Calu3 (cell line): ENCODE measurements at places on chromosomes 7 and 10. TPM values are rescaled to one million over a fixed set of nuclear protein-coding genes. Genes with fewer than 3 reads are reported as not detected.

GRCh38 chr10:71629131-71629530, 90.4 kb downstream of the C10orf105 start:
- no peak overlapping the region for H3K27ac ChIP-seq
- DNase-seq = no peak
- no peak overlapping the region for H3K4me3 ChIP-seq
- H3K4me1 ChIP-seq = no peaks in the 10 kb centered on the region
- H3K27me3 ChIP-seq = peaks cover 68% of the 10 kb centered on the region

GRCh38 chr7:89053130-89053529, 257.6 kb upstream of the TEX47 start:
- no peaks in the 10 kb centered on the region for H3K4me1 ChIP-seq
- H3K36me3 ChIP-seq = no peaks in the 10 kb centered on the region
- no peak overlapping the region for H3K27ac ChIP-seq
- no peaks in the 10 kb centered on the region for H3K27me3 ChIP-seq
- H3K4me3 ChIP-seq = no peak overlapping the region

GRCh38 chr7:39637400-39637799, 14.0 kb downstream of the RALA start:
- H3K36me3 ChIP-seq = peaks cover 6% of the 10 kb centered on the region
- H3K4me1 ChIP-seq = peaks cover 29% of the 10 kb centered on the region
- H3K27me3 ChIP-seq = no peaks in the 10 kb centered on the region
- H3K4me3 ChIP-seq = no peak overlapping the region

GRCh38 chr10:96973809-96974747, 142.0 kb downstream of the LCOR start:
- H3K36me3 ChIP-seq = peaks cover 2% of the 10 kb centered on the region
- DNase-seq = no peak
- H3K27me3 ChIP-seq = no peaks in the 10 kb centered on the region

DNA sequence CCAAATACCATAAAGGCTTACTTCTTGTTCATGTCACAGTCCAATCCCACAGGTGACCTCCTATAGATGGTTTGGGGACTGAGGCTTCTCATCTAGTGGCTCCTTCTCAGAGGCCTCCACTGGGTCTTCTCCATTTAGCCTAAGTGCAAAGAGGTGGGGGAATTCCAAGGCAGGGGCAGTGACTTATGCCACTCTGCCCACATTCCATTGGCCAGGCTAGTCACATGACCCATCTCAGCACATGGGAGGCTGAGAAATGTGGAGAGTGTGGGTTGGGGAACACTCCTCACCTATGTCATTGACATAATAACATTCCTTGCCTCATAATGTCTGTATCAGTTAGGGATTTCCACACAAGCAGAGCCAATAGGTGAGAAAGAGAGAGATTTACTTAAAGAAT, 104.3 kb upstream of the PLXNA4 start:
- peaks cover 83% of the 10 kb centered on the region for H3K27me3 ChIP-seq
- H3K4me1 ChIP-seq = no peaks in the 10 kb centered on the region
- H3K27ac ChIP-seq = no peak overlapping the region
- DNase-seq = no peak
- H3K4me3 ChIP-seq = no peak overlapping the region

- H3K27me3 ChIP-seq = peaks cover 54% of the 10 kb centered on the region
- no peak overlapping the region for H3K27ac ChIP-seq
- no peak overlapping the region for H3K4me3 ChIP-seq
- no peak for DNase-seq
These were observed 31.6 kb upstream of the KNDC1 start for GRCh38 chr10:133128126-133129070.

DNA sequence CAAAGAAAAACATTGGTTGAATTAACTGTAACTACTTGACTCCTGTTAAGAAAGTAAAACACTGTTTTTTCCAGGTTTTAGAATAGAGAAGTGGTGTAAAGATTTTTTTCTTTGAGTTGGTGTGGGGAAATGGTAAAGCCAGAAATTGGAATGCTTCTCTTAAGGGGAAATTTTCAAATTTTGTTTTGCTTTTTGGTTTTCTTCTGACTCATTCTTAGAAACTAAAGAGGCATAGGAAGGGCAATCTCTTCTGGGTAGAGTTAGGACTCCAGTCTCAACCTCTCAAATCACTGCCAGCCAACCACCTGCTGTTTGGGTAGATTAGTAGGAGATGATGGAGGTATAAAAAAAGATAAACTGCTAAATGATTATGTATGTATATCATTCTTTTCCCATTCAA, 47.7 kb upstream of the STRIP2 start:
- DNase-seq = no peak
- H3K27ac ChIP-seq = no peak overlapping the region
- H3K27me3 ChIP-seq = no peaks in the 10 kb centered on the region
- no peaks in the 10 kb centered on the region for H3K4me1 ChIP-seq
- no peaks in the 10 kb centered on the region for H3K36me3 ChIP-seq

GRCh38 chr7:2306688-2307087, 7.6 kb downstream of the SNX8 start:
- H3K27ac ChIP-seq = no peak overlapping the region
- peaks cover 5% of the 10 kb centered on the region for H3K36me3 ChIP-seq
- H3K4me3 ChIP-seq = no peak overlapping the region
- no peaks in the 10 kb centered on the region for H3K4me1 ChIP-seq
- H3K27me3 ChIP-seq = no peaks in the 10 kb centered on the region
- no peak for DNase-seq

- H3K4me1 ChIP-seq = peaks cover 23% of the 10 kb centered on the region
- H3K4me3 ChIP-seq = no peak overlapping the region
- no peaks in the 10 kb centered on the region for H3K36me3 ChIP-seq
- H3K27ac ChIP-seq = no peak overlapping the region
- no peaks in the 10 kb centered on the region for H3K27me3 ChIP-seq
These were observed 27.3 kb downstream of the HYAL4 start for GRCh38 chr7:123871998-123872867.

DNA sequence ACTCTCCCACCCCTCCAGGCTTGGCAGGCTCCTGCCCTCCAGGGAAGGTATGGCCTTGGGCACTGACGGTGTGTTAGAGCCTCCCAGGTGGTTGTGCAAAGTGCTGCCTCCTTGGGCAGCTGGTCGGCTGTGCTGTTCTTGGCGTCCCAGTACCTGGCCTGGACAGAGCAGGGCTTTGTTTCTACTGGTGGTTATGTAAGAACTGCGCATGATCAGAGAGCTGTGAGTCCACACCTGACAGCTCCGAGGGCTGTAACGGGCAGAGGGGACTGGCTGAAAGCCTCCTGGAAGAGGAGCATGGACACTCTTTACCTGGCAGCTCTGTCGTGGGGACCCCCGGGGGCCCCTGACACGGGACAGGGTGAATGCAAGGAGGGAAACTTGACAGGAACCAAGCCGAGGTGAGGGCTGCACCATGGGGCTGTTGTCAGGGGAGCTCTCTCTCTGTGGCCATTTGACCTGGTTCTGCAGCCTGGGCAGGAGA, 3.1 kb upstream of the SFRP5 start:
- H3K36me3 ChIP-seq = peaks cover 5% of the 10 kb centered on the region
- no peak for DNase-seq
- no peak overlapping the region for H3K27ac ChIP-seq
- peaks cover 46% of the 10 kb centered on the region for H3K27me3 ChIP-seq
- peaks cover 9% of the 10 kb centered on the region for H3K4me1 ChIP-seq

DNA sequence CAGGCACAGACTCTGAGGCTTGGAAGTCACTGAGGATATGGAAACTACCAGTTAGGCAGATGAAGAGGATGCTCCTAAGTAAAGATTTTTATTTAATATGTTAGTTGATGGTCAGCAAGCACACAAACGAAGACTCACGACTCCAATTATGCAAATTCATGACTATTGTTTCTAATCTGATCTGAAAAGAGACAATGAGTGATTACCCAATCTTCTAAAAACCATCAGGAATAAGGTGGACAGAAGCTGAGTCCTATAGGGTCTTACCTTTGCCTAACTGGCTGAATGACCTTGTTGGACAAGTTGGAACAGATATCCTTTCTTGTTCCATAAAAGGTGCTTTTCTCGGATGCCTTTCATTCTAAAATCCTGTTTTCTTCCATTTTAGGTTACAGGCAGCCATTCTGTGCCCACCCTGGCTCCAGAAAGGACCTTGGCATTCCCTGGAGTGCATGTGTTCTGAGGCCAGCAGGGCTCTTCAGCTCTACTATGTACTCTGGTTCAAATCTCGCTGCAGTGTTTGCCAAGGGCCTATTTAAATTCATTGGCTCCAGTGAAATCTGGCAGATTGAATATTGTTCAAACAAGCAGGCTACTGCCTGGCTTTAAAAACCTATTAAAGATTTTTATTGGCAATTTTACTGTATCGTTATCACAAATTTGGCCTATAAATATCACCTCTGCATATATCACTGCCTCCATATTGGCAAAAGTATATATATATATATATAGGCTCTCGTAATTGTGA, 77.5 kb downstream of the SLC25A13 start:
- H3K36me3 ChIP-seq = peaks cover 5% of the 10 kb centered on the region
- H3K4me3 ChIP-seq = no peak overlapping the region
- no peaks in the 10 kb centered on the region for H3K27me3 ChIP-seq
- no peaks in the 10 kb centered on the region for H3K4me1 ChIP-seq
- no peak overlapping the region for H3K27ac ChIP-seq

DNA sequence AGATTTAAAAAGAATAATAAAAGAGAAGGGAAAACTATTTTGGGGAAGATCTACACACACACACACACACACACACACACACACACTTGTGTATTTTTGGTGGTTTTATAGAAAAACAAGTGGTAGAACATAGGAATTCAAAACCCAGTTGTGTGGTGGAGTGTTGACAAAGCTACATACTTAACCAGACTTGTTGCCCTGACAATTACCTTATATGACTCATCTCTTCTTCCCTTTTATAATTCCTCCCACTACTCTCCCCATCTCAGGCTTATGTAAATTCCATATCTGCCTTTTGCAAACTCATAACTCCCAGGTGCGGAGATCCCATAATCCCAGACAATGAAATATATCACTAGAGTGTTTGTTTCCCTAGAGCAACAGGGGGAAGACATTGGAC, 873.7 kb downstream of the NXPH1 start:
- H3K27me3 ChIP-seq = no peaks in the 10 kb centered on the region
- DNase-seq = no peak

GRCh38 chr7:69732203-69732602, 133.9 kb downstream of the AUTS2 start:
- H3K27me3 ChIP-seq = no peaks in the 10 kb centered on the region
- no peaks in the 10 kb centered on the region for H3K4me1 ChIP-seq
- H3K4me3 ChIP-seq = no peak overlapping the region
- no peak for DNase-seq
- H3K36me3 ChIP-seq = no peaks in the 10 kb centered on the region
- H3K27ac ChIP-seq = no peak overlapping the region

GRCh38 chr10:45534572-45534971, 138.0 kb downstream of the ZFAND4 start:
- H3K27me3 ChIP-seq = no peaks in the 10 kb centered on the region
- H3K36me3 ChIP-seq = no peaks in the 10 kb centered on the region
- H3K4me1 ChIP-seq = no peaks in the 10 kb centered on the region
- no peak overlapping the region for H3K4me3 ChIP-seq
- H3K27ac ChIP-seq = no peak overlapping the region

Gene CALML3
- total RNA-seq = not detected in 2 replicates

Gene CPVL
- 43.5 and 62.7 TPM in 2 replicates for total RNA-seq

Gene ENO4
- total RNA-seq = 0.12 TPM in 1 of 2 replicates, not detected in the other

Gene FXYD4
- not detected in 2 replicates for total RNA-seq
